ENCODE measurements at places on chromosomes 1 and 21.

DNA sequence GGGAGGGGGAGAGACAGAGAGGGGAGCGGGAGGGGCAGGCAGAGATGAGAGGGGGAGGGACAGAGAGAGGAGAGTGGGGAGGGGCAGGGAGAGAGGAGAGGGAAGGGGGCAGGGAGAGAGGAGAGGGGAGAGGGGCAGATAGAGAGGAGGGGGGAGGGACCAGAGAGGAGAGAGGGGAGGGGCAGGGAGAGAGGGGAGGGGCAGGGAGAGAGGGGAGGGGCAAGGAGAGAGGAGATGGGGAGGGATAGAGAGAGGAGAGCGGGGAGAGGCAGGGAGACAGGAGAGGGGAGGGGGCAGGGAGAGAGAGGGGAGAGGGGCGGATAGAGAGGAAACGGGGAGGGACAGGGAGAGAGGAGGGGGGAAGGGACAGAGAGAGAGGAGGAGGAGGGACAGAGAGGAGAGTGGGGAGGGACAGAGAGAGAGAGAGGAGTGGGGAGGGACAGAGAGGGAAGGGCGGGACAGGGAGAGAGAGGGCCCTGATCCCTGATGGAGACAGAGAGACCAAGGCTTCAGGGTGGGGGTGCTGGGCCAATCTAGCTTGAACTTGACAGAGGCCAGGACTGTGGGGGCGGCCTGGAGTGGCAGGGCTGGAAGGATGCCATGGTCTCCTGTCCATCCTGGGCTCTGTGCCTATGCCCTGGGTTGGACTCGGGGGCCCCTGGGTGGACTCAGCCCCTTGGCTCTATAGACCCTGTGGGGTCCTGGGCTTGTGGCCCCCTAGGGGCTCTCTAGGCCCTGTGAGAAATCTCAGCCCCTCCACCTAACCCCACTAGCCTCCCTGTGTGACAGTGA, 43.6 kb downstream of the DMRTB1 start:
- DNase-seq: no peak

DNA sequence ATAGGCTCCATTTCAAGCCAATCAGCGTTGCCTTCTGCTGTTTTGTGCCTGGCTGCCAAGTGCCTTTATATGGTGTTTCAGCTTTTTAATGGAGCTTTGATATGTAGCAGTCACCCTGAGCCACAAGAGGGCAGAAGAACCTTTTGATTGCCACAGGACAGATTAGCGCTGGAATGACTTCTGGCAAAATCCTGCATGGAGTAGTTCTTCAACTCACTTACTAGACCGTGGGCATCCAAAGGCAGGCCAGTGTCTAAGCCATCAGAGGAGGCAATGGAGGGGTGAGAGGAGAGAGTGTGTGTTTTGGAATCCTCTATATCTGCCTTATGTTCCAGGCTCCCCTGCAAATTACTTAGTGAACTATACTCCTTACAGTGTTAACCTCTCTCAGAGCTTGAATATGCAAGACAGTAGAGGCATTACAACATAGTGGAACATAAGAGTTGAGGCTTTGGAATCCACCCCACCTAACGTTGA, 56.2 kb downstream of the ST3GAL3 start:
- peak; percentile 5 for DNase-seq

GRCh38 chr1:31264790-31265386, 25.2 kb upstream of the NKAIN1 start:
- no peak for DNase-seq

GRCh38 chr1:155035936-155036335, 2.3 kb downstream of the DCST1 start:
- DNase-seq: no peak

GRCh38 chr1:117825414-117825813, 104.0 kb downstream of the GDAP2 start:
- DNase-seq: no peak

GRCh38 chr1:2480986-2481364, 4.9 kb downstream of the PLCH2 start:
- DNase-seq: no peak

DNA sequence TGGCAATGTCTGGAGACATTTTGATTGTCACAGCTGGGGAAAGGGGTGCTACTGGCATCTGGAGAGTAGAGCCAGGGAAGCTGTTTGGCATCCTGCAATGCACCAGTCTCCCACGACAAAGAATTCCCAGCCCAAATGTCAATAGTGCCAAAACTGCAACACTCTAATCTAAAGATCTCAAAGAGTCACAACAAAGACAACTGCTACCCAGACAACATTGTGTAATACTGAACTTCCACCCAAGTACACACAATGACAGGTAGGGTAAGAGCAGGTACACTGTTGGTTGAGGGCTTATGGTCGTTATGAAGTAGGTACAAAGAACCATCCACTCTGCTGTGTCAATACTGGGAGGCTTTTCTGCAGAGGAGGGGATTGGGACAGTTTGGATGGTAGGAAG, 8.2 kb upstream of the TMEM51 start:
- no peak for DNase-seq

- no peak for DNase-seq
Observed at GRCh38 chr1:36572906-36573305, 90.2 kb upstream of the CSF3R start.

- no peak for DNase-seq
Observed at GRCh38 chr1:22579541-22580155, 16.4 kb downstream of the EPHA8 start.

All from effector CD4-positive, alpha-beta T cell (primary cell).